Endodermal cell (in vitro differentiated cells): ENCODE measurements at places on chromosomes 3 and 15. TPM values are rescaled to one million over a fixed set of nuclear protein-coding genes. Genes with fewer than 3 reads are reported as not detected.
A peak's percentile ranks its signal among the peaks of the same experiment; 100 is the strongest.

Gene CPNE9
- total RNA-seq: 0.15 to 0.23 TPM (median 0.23 TPM) in 3 replicates

Gene SCG3
- total RNA-seq: 9.9 to 10.0 TPM (median 9.9 TPM) in 3 replicates

DNA sequence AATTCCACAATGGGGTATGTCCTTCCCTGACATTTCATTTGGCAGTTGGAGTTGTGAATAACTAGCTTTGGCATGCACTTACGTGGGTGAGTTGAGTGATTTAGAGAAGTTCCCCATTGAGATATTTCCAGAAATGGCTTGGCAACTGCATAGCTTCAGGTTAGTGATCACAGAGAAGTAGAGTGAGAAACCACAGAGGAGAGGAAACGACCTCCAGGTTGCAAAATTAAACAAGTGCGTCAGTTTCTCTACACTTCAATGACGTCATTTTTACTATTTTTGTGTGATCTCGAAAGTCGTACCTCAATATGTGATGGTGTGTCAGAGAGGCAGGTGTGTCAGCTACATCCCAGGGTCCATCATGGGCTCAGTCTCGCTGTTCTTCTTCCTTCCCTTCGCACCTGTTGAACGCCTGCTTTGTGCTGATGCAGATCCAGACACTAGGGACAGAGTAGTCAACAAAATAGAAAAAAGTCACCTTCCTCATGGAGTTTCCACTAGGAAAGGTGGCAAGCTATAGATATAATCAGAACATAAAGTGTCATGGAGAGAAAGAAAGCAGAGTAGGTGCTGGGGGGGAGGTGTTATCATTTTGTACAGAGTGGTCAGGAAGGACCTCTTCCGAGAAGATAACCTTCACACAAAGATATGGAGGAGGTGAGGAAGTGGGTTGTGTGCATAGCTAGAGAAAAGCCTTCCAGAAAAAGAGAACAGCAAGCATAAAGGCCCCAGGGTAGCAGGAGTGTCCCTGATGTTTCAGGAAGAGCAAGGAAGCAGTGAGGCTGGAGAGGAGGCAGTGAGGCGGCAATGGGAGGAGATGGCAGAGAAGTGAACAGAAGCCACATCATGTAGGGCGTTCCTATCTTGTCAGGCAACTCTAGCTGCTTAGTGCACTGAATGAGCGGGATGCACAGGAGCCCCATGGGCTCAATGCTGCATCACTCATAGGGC is 75.6 kb downstream of the MCTP2 start:
- DNase-seq: no peak

DNA sequence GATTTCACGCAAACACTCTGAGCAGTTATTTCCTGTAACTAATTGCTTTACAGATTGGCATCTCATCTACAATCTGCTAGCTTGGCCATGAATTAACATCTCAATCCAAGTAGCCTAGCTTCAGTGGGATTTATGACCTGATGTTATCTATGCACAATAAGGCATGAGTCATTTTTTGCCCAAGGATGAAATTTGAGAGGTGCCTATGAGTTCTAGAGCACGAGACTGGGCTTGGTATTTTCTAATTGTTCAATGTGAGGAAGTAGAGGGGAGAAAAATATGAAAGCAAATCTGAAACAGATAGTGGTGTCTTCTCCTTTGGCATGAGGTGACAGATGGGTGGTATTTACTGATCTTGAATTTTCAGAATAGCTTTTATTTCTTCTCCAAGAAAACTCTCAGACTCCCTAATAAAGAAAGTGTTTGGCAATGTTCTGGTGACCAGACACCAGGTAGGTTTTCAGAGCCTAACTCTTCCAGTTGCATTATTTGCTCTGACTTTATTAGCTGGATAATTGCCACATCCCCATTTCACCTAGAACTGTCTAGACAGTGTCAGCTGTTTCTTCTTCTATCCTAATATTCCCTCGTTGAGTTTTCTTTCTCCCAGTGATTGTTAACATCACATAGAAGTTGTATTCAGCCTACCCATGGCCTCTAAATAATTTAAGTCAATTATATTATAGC is 301.0 kb upstream of the UMPS start:
- no peak for DNase-seq

DNA sequence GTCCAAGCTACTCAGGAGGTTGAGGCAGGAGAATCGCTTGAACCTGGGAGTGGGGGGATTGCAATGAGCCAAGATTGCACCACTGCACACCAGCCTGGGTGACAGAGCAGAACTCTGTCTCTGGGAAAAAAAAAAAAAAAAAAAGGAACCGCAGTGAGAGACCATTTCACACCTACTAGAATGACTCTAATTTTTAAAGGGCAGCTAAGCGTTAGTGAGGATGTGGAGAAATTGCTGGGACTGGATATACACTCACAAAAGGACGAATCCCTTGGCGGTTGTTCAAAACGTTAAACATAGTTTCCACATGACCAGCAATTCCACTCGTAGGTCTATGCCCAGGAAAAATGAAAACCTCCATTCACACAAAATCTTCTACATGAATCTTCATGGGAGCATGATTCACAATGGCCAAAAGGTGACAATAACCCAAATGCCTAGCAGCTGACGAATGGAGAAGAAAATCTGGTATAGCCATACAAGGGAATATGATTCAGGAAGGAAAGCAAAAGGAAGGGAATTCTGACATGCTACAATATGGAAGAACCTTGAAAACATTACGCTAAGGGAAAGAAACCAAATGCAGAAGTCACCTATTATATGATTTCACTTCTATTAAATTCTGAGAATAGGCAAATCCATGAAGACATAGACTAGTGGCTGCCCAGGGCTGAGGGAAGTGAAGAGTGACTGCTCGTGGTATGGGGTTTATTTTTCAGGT is 127.0 kb downstream of the CHSY1 start:
- DNase-seq: no peak

- no peak for DNase-seq
Observed at GRCh38 chr15:71080166-71080565, 35.1 kb upstream of the THSD4 start.

DNA sequence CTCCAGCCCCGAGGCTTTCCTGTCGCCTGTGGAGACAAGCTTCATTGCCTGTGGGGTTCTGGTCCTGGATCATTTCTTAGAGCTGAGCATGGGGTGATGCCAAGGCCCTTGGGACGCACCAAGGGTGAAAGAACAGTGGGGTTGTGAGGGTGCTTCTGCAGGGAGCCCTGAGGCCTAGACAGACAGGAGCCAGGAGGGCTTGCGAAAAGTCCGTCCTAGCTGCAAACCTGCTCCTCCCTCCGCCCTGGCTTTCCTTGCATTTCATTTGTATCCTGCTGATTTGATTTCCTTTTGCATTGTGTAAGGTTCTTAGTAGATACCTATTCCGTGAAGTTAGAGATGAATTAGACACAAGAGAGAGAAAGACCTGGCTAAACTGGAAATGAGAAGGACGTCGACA is 286.9 kb upstream of the C2CD4B start:
- peak; percentile 60 for DNase-seq

Gene IGSF11
- total RNA-seq: 3.9 and 5.2 TPM in 2 replicates
